ENCODE measurements at places on chromosomes 13 and 19.
A peak's percentile ranks its signal among the peaks of the same experiment; 100 is the strongest.

GRCh38 chr13:33229446-33230177 is 55.9 kb downstream of the STARD13 start:
- no peak for DNase-seq

DNA sequence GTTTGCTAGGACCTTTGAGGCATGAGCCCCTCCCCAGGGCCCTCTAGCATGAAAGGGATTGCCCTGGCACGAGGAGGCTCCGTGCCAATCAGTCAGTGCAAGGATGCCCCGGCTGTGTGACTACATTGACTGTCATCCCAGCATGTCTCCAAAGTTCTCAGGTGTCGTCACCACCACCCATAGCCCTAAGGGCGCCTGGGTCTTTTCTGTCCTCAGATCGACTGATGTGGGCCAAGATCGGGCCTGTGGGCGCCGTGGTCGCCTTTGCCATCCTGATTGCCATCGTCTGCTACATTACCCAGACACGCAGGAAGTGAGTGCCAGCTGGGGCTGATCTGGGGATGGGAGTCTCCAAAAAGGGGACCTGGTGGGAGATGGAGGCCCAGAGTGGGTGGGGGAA is 18.4 kb downstream of the MAG start:
- DNase-seq: no peak

- no peak for DNase-seq
Observed at GRCh38 chr19:30564551-30565011, 192.4 kb downstream of the ZNF536 start.

DNA sequence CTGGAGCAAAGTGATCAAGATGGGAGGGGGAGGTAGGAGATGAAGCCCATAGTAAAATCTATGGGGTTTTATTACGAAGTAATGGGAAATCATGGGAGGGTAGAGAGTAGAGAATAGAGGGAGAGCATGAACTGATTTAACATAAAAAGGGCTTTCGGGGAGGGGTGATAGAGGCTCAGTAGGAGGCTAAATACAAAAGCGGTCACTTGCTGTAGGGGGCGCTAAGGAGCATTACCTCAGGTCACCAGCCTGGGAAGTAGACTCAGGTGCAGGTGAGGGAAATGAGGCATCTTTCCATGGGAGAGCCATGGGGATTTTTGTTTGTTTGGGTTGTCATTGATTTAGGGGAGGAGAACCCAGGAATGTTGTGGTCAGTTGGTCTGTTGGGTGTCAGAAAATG is 14.1 kb downstream of the KRTDAP start:
- DNase-seq: no peak

- DNase-seq: no peak
Observed at GRCh38 chr13:49560270-49561061, 24.9 kb downstream of the RCBTB1 start.

DNA sequence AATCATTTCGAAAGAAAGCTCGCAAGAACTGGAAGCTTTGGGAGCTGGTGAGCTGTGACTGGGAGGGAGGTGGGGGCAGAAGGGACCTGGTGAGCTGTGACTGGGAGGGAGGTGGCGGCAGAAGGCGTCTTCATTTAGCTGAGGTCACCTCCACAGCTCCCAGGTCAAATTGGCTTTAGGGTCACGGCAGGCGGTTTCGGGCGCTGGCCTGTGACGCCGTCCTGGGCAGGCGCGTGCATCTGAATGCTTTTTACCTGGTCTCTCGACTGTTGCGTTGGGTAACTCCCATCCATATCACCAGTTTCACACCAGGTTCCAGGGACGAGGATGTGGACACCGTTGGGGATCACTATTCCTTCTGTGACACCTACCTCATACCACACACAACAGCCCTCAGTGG is 29.2 kb downstream of the C2CD4C start:
- no peak for DNase-seq

GRCh38 chr13:110216006-110216397 is 91.0 kb downstream of the COL4A1 start:
- DNase-seq: no peak

DNA sequence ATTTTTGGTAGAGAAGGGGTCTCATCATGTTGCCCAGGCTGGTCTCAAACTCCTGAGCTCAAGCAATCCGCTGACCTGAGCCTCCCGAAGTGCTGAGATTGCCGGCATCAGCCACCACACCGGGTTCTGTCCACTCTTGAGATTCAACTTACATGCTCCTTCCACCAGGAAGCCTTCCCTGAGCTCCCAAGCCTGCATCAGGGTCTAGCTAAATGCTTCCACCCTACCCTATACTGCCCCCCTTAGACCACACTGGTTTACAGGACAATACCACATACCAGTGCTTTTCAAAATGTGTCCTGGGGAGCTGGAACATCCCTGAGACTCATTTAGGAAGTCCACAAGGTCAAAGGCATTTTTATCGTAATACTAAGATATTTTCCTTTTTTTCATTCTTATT is 15.1 kb upstream of the CACNG8 start:
- peak; percentile 30 for DNase-seq
